ENCODE measurements at places on chromosomes 12 and 14. TPM values are rescaled to one million over a fixed set of nuclear protein-coding genes. Genes with fewer than 3 reads are reported as not detected.

DNA sequence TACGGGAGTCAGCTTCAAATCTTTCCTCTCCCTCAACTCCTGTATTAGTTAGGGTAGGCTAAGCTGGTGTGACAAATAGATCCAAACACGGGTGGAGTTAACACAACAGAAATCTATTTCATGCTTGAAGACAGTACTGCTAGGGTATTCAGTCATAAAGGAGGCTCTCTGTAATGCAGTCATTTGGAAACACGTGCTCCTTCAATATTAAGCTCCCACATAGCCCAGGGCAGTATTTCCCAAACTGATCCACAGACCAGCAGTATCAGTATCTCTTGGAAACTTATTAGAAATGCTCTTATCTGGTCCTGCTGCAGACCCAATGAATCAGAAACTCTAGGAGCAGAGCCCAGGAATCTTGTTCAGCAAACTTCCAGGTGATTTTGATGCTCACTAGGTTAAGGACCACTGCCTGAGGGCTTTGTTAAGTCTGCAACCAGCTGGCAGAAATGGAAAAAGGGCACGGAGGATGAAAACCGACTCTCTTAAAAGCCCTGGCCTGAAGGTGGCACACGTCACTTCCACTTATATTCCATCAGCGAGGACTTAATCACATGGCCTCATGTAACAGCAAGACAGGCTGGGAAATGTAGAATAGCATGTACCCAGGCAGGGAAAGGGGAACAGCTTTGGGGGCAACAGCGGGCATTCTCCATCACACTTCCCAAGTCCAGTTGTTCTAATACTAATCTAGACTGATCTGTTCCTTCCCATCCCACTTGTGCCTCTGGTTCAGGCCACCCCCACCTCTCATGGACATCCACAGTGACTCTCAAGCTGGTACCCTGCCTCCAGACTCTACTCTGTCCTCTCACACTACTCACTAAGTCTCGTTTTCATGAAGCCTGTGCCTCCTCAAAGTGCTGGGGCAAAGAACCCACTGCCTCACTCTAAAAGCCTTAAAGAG is 38.2 kb upstream of the RIC8B start:
- H3K27me3 ChIP-seq: peaks cover 2% of the 10 kb centered on the region
- no peak overlapping the region for H3K27ac ChIP-seq
- no peak for DNase-seq
- no peaks in the 10 kb centered on the region for H3K36me3 ChIP-seq

- peaks cover 13% of the 10 kb centered on the region for H3K4me1 ChIP-seq
- no peak overlapping the region for H3K27ac ChIP-seq
- peaks cover 1% of the 10 kb centered on the region for H3K27me3 ChIP-seq
- no peak for DNase-seq
- H3K36me3 ChIP-seq: no peaks in the 10 kb centered on the region
Observed at GRCh38 chr14:22898302-22899090, 15.5 kb downstream of the REM2 start.

DNA sequence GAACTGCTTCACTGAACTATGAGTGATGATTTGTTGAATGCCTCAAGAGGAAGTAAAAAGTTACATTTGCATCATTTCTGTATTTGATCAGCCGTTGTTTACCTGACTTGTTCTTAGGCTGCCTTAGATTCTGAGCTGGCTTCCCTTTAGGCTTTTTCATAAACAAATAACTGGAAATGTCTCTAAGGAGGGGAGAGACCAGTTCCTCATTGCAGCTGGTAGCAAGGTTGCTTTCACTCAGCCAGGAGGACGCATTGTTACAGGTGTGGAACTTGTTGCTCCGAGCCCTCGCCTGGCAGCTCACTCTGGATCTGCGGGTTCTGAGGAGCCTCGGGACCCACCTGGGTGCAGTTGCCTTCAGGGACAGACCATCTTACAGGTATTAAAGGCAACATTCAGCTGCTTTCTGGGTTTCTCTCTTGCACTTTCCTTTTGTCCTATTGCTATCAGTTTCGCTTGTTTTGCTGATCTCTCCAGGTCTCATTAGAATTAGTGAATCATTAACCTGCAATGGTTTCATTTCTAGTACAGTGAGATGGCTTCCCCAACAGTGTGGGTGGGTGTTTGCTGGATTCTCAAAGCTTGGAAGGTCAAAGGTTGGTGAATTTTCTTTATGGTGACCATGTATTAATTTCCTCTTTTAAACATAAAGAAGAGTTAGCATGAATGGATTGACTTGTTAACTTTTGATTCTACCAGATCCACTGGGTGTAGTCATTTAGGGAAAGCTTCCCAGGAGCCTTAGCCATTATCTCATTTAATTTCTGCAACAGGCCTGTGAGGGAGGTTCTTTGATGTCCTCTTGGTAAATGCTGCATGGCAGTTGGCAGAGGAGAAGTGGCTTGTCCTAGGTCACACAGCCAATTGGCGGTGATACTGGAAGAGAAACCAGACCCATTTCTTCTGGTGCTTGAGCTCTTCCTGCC is at the start of gene PLEKHG7:
Gene PLEKHG7, plus strand, starts transcription at position 236 of the 926 bp plus-strand sequence. CDS start 3,643 bp downstream, outside the sequence.
- no peaks in the 10 kb centered on the region for H3K27me3 ChIP-seq
- DNase-seq: no peak
- H3K36me3 ChIP-seq: no peaks in the 10 kb centered on the region
- H3K27ac ChIP-seq: no peak within 1 kb of the TSS

The ADAMTS20 gene
- 7.0 TPM for total RNA-seq

GRCh38 chr12:112599871-112600270 is 181.1 kb downstream of the PTPN11 start:
- H3K4me3 ChIP-seq: no peak overlapping the region
- no peak for DNase-seq

The ANKS1B gene
- total RNA-seq: 11.3 TPM

DNA sequence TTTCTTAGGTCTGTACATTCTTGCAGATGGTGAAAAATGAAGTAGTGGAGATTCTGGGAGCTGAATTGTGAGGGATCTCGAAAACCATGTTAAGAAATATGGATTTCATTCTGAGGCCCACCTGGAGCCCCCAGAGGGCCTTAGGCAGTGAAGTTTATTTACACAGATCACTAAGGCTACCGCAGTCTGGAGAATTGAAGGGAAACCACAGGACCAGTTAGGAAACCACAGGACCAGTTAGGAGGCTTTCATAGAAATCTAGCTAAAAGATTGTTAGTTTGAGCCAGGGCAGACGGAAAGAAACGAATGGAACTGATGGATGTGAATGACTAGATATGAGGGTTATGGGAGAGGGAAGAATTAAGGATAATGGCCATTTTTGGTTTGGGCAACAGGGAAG is 7.2 kb downstream of the CBLN3 start:
- H3K4me1 ChIP-seq: no peaks in the 10 kb centered on the region
- no peak overlapping the region for H3K27ac ChIP-seq
- DNase-seq: no peak
- no peak overlapping the region for H3K4me3 ChIP-seq
- H3K27me3 ChIP-seq: peaks cover 4% of the 10 kb centered on the region
- H3K36me3 ChIP-seq: no peaks in the 10 kb centered on the region

DNA sequence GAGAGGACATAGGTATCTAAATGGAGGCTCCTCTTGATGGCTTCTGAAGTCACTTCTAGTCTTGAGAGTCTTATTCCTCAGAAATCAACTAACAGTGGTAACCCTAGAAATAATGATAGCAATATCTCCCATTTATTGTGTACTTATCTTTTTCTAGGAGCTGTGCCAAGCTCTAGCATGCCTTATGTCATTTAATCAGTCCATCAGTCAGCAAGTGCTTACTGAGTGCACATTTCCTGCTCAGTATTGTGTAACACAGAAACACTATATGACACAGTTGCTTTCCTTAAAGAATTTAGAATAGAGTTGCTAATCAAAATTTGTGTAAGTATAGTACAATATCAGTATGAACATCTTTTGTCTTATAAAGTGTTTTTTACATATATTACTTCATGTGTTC is 36.6 kb downstream of the KRT76 start:
- peaks cover 5% of the 10 kb centered on the region for H3K27me3 ChIP-seq
- no peaks in the 10 kb centered on the region for H3K4me1 ChIP-seq
- no peak overlapping the region for H3K27ac ChIP-seq
- DNase-seq: no peak
- no peaks in the 10 kb centered on the region for H3K36me3 ChIP-seq
- H3K4me3 ChIP-seq: no peak overlapping the region

DNA sequence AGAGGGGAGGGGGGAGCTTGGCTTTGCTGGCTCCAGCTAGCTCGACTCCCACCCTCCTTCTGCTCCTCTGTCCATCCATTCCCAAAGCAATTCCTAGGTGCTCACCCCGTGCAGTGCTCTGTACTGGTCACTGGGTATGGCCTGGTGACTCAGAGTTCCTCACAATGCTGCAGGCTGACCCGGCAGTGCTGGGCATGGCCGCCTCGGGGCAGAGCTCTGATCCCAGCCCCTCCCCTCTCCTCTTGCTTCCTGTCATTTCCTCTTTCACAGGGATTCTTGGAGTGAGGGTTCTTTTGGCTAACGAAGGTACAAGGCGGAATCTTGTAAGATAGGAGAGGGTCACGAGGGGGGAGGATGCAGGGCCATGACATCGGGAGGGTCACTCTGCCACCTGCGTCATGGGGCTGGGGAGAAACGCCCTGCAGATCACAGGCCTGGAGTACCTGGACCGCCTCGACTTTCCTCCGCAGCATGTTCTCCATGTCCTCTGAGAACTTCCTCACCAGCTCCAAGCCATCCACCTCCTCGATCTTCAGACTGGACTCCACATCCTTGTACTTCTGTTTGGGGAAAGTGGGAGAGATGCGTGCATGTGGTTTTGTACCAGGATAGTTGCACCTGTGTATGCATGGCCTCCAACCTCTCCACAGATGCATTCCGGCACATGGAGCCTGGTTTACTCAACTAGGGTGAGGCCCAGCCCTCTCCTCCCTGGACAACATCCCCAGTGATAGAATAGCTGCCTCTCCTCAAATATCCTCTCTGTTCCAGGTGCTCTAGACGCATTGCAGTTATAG is 5.7 kb downstream of the CACNA2D4 start:
- H3K4me3 ChIP-seq: no peak overlapping the region
- H3K27ac ChIP-seq: no peak overlapping the region
- H3K4me1 ChIP-seq: peaks cover 15% of the 10 kb centered on the region
- no peaks in the 10 kb centered on the region for H3K36me3 ChIP-seq
- H3K27me3 ChIP-seq: peaks cover 6% of the 10 kb centered on the region

- H3K27me3 ChIP-seq: peaks cover 4% of the 10 kb centered on the region
- H3K36me3 ChIP-seq: peaks cover 11% of the 10 kb centered on the region
- no peaks in the 10 kb centered on the region for H3K4me1 ChIP-seq
- no peak for DNase-seq
Observed at GRCh38 chr12:112750971-112751370, 40.6 kb upstream of the RPH3A start.

The ZNF891 gene
- 9.2 TPM for total RNA-seq

- no peak overlapping the region for H3K4me3 ChIP-seq
- peaks cover 6% of the 10 kb centered on the region for H3K27me3 ChIP-seq
- H3K36me3 ChIP-seq: no peaks in the 10 kb centered on the region
- DNase-seq: no peak
- peaks cover 21% of the 10 kb centered on the region for H3K4me1 ChIP-seq
- no peak overlapping the region for H3K27ac ChIP-seq
Observed at GRCh38 chr12:4768341-4768740, 48.1 kb downstream of the GALNT8 start.

The PELI2 gene
- 158 TPM for total RNA-seq

The LRTM2 gene
- total RNA-seq: 14.6 TPM

GRCh38 chr12:40969796-40970195 is 218.3 kb upstream of the PDZRN4 start:
- no peaks in the 10 kb centered on the region for H3K36me3 ChIP-seq
- H3K27ac ChIP-seq: no peak overlapping the region
- no peaks in the 10 kb centered on the region for H3K27me3 ChIP-seq
- H3K4me3 ChIP-seq: no peak overlapping the region

DNA sequence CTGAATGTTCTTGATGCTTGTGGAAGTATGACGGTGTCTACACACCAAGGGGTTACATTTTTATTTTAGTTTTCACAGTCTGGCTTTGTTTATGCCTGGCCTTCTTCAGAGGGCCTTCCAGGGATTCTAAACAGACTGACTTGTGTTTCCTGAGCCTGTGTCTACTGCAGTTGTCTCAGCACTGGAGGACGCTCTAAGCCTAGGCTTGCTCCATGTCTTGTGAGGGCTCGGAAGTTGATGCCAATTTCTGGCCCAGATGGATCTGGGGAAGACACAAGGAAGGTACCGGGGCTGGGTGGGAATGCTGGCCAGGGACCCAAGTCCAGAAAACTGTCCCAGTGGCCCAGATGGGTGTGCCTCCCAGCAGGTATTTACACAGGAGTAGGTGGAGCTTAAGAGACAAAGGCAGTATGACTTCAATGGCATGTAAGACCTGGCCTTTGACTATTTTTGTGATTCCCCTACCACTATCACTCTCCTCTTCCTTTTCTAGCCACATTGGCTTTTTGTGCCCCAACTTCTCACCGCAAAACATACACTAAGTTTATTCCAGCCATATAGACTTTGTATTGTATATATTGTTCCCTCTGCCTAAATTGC is 56.9 kb downstream of the GPR137C start:
- no peak for DNase-seq
- no peaks in the 10 kb centered on the region for H3K4me1 ChIP-seq
- no peaks in the 10 kb centered on the region for H3K27me3 ChIP-seq
- H3K36me3 ChIP-seq: peaks cover 13% of the 10 kb centered on the region
- no peak overlapping the region for H3K4me3 ChIP-seq

GRCh38 chr12:11723993-11724392 is 74.5 kb downstream of the ETV6 start:
- no peaks in the 10 kb centered on the region for H3K36me3 ChIP-seq
- H3K4me1 ChIP-seq: no peaks in the 10 kb centered on the region
- H3K27ac ChIP-seq: no peak overlapping the region
- DNase-seq: no peak
- H3K4me3 ChIP-seq: no peak overlapping the region

GRCh38 chr14:99244367-99244901 is 27.6 kb downstream of the BCL11B start:
- H3K4me3 ChIP-seq: no peak overlapping the region
- DNase-seq: no peak
- H3K27ac ChIP-seq: no peak overlapping the region
- peaks cover 8% of the 10 kb centered on the region for H3K27me3 ChIP-seq

DNA sequence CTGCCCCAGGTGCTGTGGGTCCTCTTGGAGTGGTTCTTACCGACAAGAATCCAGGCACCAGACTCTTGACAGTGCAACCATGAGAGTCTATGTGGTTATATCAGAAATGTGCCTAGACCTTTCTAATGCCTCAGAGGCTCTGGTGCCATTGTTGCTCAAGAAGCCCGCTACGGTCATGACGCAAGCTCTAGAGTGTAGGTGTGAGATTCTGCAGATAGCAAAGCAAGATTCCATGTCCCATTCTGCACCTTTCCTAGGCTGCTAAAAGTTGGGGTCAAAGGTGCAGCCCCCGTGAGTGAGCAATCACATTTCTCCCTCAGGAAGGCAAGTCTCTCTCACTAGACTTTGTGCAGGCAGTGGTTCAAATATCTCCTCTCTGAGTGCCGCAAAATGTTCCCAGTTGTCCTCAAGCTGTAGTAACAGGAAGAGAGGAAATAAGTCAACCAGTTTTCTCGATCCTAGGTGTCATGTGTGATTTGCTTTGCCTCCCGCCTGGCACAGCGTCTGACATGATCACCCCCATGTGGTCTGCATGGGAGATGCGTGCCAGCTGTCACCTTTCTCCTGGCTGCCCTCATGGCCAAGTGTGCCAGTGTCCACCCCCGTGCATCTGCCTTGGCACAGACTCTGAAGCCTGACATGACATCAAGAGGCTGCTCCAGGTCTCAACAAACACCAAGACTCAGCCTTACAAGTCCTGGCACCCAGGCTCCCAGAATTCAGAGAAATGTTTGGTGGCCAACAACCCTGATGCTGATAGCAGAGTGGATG is 122.5 kb upstream of the COCH start:
- H3K27ac ChIP-seq: no peak overlapping the region
- H3K4me1 ChIP-seq: peaks cover 4% of the 10 kb centered on the region
- DNase-seq: no peak
- H3K27me3 ChIP-seq: peaks cover 2% of the 10 kb centered on the region

- H3K4me1 ChIP-seq: no peaks in the 10 kb centered on the region
- H3K27ac ChIP-seq: no peak overlapping the region
- no peaks in the 10 kb centered on the region for H3K36me3 ChIP-seq
- H3K27me3 ChIP-seq: no peaks in the 10 kb centered on the region
- H3K4me3 ChIP-seq: no peak overlapping the region
Observed at GRCh38 chr12:76123259-76124212, 39.1 kb upstream of the NAP1L1 start.

The MYBPC1 gene
- total RNA-seq: not detected

The ALG10 gene
- total RNA-seq: 16.8 TPM

Data from glutamatergic neuron (in vitro differentiated cells).